Osteoblast (primary cell): ENCODE measurements at places on chromosomes 6 and 20. TPM values are rescaled to one million over a fixed set of nuclear protein-coding genes. Genes with fewer than 3 reads are reported as not detected.

Gene METTL24
- total RNA-seq, result 0.29 and 0.36 TPM in 2 replicates

Gene C6orf52
- total RNA-seq, result not detected in 2 replicates

Gene COL11A2
- 1.8 TPM in 2 replicates for total RNA-seq

Gene BNIP5
- not detected in 2 replicates for total RNA-seq

Gene CFB
- 16.5 and 26.8 TPM in 2 replicates for total RNA-seq

Gene TRAPPC3L
- total RNA-seq, result under 0.01 and 0.29 TPM in 2 replicates

Gene OLIG3
- not detected in 2 replicates for total RNA-seq

Gene LSM14B
- total RNA-seq, result 41.8 and 48.5 TPM in 2 replicates

Gene F13A1
- under 0.01 TPM in 2 replicates for total RNA-seq

Gene CAPN11
- total RNA-seq, result not detected in 2 replicates

Gene TINAG
- total RNA-seq, result not detected in 2 replicates

Gene PKIB
- total RNA-seq, result 0.72 and 3.5 TPM in 2 replicates

Gene PLA2G7
- 0.36 TPM in 1 of 2 replicates, not detected in the other for total RNA-seq

Gene GMNN
- total RNA-seq, result 9.4 and 11.2 TPM in 2 replicates

Gene SLC16A10
- total RNA-seq, result under 0.01 TPM in 1 of 2 replicates, not detected in the other

Gene DSP
- 84.0 and 119 TPM in 2 replicates for total RNA-seq

Gene CDH26
- total RNA-seq, result under 0.01 and 0.29 TPM in 2 replicates

Gene SIRPD
- total RNA-seq, result not detected in 2 replicates

Gene SLC35D3
- not detected in 2 replicates for total RNA-seq

Gene MRPL14
- 47.7 and 49.9 TPM in 2 replicates for total RNA-seq

Gene GSTA2
- not detected in 2 replicates for total RNA-seq

Gene HLA-DQB1
- total RNA-seq, result under 0.01 and 6.5 TPM in 2 replicates

Gene BTNL2
- total RNA-seq, result not detected in 2 replicates

Gene C20orf202
- total RNA-seq, result under 0.01 TPM in 1 of 2 replicates, not detected in the other

Gene STMND1
- not detected in 2 replicates for total RNA-seq

Gene CNR1
- not detected in 2 replicates for total RNA-seq

Gene ERVFRD-1
- total RNA-seq, result not detected in 2 replicates

Gene THBD
- 0.29 and 0.36 TPM in 2 replicates for total RNA-seq

Gene RNF39
- not detected in 2 replicates for total RNA-seq

Gene POM121L2
- under 0.01 TPM in 1 of 2 replicates, not detected in the other for total RNA-seq

Gene PSORS1C2
- not detected in 2 replicates for total RNA-seq

Gene COL19A1
- total RNA-seq, result under 0.01 TPM in 1 of 2 replicates, not detected in the other

Gene SMLR1
- not detected in 2 replicates for total RNA-seq

Gene ARHGAP40
- not detected in 2 replicates for total RNA-seq

Gene IP6K3
- under 0.01 and 0.29 TPM in 2 replicates for total RNA-seq

Gene PARD6B
- total RNA-seq, result 0.72 and 0.88 TPM in 2 replicates

Gene AKAP7
- 4.0 and 6.8 TPM in 2 replicates for total RNA-seq

Gene TTK
- total RNA-seq, result 4.0 and 4.4 TPM in 2 replicates

Gene HMGCLL1
- under 0.01 and 0.36 TPM in 2 replicates for total RNA-seq

Gene MOCS1
- 25.3 and 28.3 TPM in 2 replicates for total RNA-seq

Gene PRDM1
- 1.8 and 2.5 TPM in 2 replicates for total RNA-seq

Gene CLPSL2
- not detected in 2 replicates for total RNA-seq
